D721Med (cell line): ENCODE measurements at places on chromosomes 12 and 14.

DNA sequence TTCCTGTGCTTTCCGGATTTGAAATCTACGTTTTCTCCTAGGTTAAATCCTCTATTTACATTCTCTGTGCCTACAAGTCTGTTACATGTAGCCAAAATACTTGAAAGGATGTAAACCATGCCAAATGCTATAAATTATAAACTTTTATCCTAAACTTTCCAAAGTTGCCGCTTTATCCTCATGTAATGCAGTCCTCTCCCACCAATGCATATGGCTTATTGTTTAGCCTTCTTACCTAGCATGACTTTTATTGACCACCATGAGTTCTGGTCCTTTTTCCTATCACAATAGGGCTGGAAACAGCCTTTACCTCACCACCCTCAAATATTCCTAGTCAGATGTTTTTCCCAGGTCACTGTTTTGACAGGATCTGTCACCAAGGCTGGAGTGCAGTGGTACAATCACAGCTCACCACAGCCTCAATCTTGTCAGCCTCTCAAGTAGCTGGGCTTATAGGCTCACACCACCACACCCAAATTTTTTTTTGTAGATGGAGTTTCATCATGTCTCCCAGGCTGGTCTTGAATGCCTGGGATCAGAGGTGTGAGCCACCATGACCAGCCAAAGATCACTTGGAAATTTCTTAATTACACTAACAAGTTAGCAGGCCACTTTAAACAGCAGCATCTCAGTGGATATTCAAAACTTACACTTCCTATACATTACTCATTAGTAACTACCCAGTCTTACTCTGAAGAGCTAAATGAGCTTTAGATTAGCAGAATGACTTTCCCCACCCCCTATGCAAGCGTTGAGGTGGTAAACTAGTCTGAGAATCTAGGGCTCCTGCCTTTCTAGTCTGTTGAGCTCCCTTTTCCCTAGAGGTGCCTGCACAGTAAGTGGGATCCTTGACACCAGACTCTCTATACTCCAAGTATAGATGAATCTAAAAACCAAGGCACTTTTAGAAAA is 4.1 kb downstream of the TUBA1B start:
- no peak for DNase-seq

DNA sequence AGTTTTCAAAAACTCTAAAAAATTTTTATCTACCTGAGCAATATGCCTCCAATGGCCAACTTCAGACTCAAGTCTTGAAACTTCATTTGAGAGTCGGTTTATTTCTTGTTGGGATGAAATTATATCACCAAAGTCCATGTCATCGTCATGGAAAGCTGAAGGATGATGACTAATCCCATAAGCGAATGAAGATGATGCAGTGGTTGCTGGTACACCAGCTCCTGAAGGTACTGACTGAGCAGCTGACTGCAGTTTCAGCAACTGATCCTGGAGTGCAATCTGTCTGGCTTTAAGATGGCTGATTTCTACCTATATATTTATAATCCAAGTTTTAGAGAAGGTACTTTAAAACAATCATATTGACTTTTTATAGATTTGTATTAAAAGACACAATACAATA is 18.3 kb downstream of the TRIP11 start:
- no peak for DNase-seq

DNA sequence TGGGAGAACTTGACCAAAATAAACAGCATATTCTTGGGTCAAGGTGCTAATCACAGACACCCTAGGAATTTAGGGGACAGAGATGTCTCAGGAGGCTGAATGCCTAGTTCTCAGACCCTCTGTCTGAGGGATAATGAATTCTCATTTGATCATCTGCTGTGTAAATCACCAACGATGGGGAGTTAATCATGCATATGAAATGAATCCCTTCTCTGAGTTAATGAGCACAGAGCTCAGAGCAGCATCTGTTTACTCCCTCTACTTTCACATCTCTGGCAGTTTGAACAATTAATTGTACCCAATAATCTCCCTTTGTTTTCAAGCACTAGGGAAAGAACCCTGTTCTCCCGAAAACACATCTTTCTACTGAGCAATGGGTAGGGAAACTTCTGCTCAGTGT is 129.4 kb upstream of the SRRM4 start:
- DNase-seq: no peak

DNA sequence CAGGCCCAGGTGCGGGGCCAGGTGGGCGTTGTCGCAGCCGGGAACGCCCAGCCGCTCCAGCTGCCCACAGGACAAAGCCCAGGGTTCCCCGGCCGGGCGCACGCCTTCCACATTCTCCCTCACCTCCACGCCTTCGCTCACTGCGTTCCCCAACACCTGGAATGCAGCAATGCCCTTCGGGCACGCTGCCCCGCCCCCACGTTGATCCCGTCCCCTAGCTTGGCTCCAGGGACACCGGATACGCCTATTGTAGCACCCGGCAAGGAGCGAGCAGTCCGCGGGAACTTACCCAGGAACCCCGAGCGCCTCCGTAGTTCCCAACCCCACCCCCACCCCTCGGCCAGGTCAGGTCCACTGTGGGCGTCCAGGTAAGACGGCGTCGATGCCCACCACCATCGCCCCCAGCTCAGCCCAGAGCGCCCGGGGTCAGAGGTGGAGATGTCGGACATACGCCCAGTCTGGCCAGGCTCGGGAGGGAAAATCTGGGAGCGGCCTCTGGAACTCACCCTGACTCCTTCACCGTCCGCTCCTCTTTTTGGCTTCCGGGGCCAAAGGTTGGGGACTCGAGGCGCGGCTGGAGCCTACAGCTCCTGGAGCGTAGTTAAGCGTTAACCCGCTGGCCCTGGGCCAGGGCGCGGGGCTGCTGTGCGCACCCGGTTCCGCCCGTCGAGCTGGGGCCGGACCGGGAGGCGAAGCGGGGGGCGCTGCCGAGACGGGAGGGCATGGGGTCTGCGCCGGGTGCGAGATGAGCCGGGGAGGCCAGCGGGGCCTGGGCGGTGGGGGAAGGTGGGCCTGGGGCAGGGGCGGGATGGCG is 594 bp upstream of the CEP170B start:
- DNase-seq: no peak

GRCh38 chr14:105913221-105913620 is 386.8 kb downstream of the TMEM121 start:
- DNase-seq: no peak

- no peak for DNase-seq
Observed at GRCh38 chr12:49784756-49785409, 43.3 kb downstream of the NCKAP5L start.

DNA sequence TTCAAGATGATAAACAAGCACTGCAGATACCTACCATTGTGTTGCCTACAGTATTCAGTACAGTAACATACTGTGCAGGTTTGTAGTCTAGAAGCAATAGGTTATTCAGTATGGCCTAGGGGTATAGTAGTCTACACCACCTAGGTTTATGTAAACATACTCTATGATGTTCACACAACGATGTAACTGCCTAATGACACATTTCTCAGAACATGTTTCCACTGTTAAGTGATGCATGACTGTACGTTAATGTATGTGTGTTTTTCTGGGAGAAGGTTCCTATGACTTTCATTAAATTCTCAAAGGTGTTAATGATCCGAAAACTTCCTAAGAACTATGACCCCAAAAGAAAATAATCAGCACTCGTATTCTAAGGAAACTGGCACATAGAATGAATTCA is 20.9 kb upstream of the CALM1 start:
- no peak for DNase-seq

DNA sequence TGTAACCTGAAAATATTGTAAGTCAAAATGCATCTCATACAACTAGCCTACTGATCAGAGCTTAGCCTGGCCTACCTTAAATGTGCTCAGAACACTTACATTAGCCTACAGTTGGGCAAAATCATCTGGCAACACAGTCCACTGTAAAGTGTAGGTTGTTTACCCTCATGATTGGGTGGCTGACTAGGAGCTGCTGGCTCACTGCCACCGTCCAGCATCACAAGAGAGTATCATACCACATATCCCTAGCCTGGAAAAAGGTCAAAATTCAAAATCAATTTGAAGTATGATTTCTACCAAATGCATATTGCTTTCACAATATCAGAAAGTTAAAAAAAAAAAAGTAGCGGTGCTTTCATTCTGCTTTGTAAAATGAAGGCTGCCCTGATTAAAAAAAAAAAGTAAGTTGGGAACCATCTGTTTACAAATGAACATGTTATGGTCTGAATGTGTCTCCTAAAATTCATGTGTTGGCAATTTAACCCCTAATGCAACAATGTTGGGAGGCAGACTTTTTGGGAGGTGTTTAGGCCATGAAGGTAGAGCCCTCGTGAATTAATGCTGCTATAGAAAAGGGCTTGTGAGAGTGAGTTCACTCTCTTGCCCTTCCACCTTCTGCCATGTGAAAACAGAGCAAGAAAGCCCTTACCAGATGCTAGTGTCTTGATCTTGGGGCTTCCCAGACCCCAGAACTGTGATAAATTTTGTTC is 211.8 kb downstream of the PPM1H start:
- no peak for DNase-seq

- no peak for DNase-seq
Observed at GRCh38 chr14:51540364-51540763, 111.3 kb upstream of the FRMD6 start.

DNA sequence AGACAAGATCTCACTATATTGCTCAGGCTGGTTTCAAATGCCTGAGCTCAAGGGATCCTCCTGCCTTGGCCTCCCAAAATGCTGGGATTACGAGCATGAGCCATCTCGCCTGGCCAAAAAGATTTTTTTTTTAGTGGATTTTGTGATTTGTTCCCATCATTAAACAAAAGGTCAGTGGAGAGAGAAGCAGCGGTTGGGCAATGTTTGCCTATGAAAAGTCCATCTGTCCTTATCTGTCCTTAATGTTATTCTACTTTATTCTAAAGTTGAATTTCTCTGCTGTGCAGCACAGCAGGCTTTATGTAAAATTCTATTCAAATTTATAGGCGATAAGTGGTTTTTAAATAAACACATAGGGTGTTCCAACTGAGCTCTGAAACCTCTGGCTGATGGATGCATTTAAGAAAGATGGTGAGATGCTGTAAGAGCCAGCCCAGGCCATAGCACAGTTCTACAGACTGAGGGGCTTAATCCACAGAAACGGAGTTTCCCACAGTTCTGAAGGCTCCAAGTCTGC is 18.8 kb downstream of the HCAR2 start:
- no peak for DNase-seq

DNA sequence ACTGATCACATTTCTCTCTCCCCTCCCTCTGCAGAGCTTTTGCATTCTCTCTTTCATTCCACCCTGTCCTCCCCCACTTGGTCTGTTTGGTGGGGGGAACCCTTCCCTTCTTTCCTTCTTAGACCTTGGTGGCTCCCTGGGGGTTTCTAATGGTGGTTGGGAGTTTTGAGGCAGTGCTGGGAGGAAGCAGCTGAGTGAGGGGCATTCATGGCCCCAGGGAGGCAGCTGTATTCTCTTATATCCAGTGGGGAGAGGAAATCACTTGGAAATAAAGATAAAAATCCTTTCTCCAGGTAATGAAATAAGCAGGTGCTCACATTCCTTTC is 13.3 kb downstream of the NGDN start:
- DNase-seq: no peak

GRCh38 chr14:52988139-52988538 is 37.3 kb upstream of the FERMT2 start:
- DNase-seq: no peak

DNA sequence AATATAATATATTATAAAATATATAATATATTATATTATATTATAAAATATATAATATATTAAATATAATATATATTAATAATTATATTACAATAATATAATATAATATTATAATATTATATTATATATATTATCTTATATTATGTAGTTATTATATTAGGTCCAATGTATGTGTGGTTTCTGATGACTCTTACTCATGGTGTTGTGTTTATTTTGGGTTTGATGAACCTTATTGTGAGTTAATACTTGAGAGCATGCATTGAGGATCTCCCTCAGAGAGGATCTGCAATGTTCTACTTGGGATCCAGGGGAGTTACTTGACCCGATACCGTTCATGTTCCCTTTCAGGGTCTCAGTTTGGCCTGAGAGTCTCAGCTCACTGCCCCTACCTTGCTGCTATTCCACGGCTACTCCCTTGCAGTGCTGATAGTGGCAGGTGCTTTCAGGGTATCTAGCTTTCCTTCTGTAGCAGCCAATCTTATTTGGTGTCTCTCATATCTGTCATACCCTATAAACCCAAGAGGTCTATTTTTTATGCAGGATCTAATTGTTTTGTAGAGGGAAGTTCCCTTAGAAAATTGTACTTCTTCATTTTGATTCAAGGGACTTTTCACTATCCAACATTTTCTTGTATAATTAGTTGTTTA is 89.1 kb upstream of the ZDHHC17 start:
- DNase-seq: no peak

DNA sequence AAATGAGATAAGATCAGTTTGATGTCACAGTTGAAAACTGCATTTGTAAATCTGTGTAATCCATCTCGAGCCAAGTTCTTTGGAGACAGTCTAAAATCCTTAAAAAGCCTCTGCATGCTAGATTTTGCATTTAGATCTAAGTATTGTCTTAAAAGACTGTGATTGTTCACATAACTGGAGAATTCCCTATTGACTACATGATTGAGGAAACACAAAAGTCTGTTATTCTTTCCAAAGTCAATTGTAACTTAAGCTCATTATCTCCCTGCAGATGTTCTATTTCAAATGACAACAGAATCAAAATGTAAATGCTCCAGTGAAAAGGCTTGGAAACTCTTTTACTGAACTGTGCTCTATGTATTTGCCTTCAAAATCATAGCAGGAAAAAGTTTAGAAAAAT is 77.8 kb downstream of the MYF5 start:
- no peak for DNase-seq

- DNase-seq: peak; percentile 57
Observed at GRCh38 chr12:113149361-113150150, at the start of gene CFAP73. Gene CFAP73 (plus strand): TSS chr12:113149724. CDS start chr12:113149858, 134 bp downstream.

DNA sequence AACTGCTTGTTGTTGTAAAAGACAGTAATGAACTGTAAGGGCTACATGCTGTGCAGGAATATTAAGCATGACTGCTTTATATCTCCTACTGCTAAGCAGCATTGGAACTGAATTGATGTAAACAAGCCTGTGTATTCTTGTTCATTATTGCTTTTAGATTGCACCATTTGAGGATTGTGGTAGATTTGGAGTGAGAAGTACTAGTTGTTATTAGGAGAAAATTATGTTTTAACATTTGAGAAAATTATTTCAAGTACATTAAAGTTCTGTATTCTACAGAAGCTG is 212.7 kb downstream of the ERC1 start:
- no peak for DNase-seq

DNA sequence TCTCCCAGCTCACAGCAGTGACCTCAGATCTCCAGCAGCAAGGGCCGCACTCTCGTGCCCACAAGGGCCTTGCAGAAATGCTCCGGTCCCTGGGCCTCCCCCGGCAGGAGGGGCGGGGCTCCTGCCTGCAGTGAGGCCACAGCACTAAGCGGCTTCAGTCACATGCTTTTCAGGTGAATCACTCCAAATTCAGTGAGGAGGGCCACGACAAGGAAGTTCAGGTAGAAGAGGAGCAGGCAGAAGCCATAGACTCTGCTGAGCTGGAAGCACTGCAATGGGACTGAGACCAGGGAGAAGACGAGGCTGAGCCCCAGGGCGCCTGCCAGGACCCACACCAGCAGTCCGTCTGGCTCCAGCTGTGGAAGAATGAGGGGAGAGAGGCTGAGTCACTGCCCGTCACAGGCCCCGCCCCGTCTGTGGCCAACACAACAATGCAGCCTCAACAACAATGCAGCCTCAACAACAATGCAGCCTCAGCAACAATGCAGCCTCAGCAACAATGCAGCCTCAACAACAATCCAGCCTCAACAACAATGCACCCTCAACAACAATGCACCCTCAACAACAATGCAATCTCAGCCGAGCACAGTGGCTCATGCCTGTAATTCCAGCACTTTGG is 35.2 kb downstream of the SLC8B1 start:
- DNase-seq: no peak
